ENCODE measurements at places on chromosomes 6 and 20.

- DNase-seq, result no peak
These were observed 129.3 kb upstream of the SLC24A3 start for GRCh38 chr20:19083136-19083621.

DNA sequence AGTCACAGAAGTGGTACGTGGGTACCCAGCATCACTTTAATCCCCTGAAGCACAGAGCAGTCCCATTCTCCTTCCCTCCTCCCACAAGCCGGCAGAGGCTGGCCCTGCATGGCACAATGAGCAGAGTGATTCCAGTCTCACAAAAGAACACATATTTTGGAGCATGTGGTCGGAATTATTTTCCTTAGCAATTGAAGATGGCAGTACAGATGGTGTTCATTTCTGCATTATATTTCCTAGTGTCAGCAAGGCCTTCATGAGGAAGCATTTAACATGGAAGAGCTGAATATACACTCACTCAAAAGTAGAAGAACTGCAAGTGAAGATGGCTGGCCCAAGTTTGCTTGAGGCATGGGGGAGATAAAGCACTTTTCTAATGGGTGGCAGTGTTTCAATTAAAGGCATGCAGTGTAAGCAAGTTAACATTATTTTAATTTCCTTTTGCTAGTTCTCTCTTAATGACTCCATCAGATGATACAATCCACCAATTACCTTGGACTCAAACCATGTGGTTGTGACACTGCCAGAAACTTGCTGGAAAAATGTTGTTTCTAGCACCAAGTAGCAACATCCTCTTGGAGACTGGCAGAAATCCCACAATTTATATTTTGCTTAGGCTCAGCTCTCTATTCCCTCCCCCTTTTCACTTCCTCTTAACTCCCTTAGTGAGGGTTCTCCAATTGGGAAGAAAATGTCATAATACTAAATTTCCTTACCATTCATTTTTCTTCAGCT is 74.4 kb downstream of the ARHGAP18 start:
- no peak for DNase-seq

- no peak for DNase-seq
These were observed 12.1 kb downstream of the RBCK1 start for GRCh38 chr20:420166-420620.

GRCh38 chr6:134374491-134375219 is 56.7 kb upstream of the SGK1 start:
- no peak for DNase-seq

GRCh38 chr6:166415833-166416347 is 33.1 kb upstream of the MPC1 start:
- DNase-seq, result no peak

DNA sequence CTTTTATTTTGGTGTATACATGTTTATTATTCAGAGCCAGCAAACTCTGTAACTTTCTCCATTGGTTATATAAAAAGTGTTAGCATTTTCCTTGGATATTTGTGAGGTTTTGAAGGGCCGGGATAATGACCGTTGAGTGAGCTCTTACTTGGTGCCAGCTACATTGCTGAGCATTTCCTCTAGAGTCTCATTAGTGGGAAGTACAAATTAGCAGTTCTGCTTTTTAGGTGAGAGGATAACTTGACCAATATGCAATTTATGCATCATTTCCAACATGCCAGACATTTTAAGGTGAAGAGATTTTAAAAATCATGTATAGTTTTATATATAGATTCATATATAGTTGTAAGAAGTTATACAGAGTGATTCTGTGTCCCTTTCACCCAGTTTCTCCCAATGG is 84.3 kb downstream of the CARMIL1 start:
- no peak for DNase-seq

GRCh38 chr20:37468886-37469285 is 52.2 kb upstream of the NNAT start:
- no peak for DNase-seq

DNA sequence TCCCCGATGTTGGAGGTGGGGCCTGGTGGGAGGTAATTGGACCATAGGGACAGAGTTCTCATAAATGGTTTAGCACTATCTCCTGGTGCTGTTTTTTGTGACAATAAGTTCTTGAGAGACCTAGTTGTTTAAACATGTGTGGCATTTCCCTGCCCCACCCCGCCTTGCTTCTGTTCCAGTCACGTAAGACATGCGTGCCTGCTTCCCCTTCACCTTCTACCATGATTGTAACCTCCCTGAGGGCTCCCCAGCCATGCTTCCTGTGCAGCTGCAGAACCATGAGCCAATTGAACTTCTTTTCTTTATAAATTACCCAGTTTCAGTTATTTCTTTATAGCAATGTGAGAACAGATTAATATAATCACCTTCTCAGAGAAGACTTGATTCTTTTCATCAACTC is 2.5 kb upstream of the RNF144B start:
- DNase-seq, result no peak

GRCh38 chr6:91804981-91805380 is 1218.1 kb upstream of the MAP3K7 start:
- DNase-seq, result no peak

DNA sequence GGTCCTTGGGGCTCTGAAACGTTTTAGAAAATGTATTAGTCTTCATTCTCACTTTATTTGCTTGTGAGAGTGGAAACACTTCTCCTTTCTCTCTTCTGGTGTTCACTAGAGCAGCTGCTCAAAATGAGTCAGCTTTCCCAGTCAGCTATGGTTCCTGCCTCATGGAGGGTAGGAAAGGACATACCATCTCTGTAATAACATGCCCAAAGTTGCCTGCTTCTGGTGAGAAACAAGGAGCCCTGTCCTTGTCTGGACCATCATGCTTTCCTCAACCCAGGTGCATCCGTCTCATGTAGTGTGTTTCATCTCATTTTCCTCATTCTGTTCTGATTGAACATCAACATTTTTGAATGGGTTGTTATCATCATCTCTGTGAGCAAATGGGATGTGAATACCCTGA is 17.1 kb upstream of the TINAG start:
- DNase-seq, result no peak

DNA sequence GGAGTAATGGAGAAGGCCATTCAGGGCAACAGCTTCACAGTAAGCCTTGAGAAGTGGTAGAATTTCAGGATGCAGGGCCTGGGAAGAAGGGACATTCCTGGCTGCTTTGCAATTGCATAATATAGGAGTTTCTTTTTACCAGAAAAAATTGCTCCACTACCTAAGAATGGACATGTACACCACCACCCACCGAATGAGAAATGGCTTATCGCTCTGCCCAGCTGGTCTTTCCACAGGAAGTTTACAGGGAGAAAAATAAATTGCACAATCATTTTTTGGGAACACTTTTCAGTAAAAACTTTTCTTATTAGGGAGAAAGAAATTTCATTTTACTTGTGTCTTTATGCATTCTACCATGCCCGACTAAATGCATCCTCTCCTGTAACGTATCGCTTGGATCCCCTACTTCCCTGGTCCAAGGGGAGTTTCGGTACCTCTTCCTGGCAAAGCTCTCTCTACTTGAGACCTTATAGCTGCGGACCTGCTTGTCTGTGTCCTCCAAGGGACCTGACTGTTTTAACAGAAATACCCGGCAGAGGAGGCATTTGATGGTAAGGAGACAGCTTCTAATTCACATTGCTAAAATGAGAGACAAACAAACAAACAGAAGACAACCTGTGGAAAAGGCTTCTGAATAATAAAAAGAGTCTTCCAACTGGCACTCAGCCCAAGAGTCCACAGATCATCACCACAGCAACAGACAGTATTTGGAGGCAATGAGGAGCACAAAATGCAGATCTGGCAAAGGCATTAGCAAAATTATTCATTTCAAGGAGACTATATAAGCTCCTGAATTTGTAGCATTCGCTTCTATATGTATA is 54.2 kb downstream of the MAP3K5 start:
- DNase-seq, result no peak

DNA sequence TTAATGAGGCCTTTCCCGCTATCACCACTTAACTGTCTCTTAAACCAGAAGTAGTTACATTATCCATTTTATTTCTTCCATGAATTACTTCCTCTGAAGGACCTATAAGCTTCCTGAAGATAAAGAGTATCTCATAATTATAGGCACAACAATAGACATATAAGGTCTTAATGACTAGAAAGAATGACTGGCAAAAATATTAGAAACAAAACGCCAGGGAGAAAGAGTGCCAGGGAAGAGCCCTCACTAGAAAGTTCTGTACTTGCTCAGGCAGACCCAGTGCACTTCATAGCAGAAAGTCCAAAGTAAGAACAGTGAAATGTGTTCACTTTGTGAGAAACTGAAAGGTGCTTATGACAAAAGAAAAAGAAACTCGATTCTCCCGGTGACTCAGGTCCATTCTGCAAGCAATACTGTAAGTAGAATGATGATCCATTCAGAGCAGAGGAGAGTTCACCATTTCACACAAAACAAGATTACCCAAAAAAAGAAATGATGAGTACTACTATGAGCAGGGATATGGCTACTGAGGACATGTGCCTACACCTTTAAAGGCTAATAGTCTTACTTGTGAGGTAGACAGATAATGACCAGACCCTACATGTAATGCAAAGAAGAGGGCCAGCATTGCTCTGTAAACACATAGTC is 5.5 kb downstream of the ZNF334 start:
- no peak for DNase-seq

DNA sequence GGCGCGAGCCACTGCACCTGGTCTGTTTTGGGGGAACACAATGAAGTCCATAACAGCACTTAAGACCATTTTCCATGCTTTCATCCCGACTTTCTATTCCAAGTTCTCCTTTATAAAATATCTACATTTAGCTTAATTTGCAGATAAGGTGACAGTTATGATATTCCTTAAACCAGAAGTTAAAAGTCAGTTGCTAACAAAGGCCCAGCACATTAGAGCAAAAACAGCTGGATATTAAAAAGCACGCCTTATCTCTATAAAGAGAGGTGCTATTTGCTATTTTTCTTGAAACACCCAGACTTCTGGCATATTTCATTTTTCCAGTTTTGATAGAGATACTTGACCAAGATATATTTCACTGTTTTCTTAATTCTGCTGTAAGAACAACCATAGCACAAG is 15.8 kb downstream of the OR2B2 start:
- DNase-seq, result no peak

- no peak for DNase-seq
These were observed 40.4 kb upstream of the RAB23 start for GRCh38 chr6:57262488-57262887.

GRCh38 chr6:138377844-138378243 is at the start of gene SMIM28:
SMIM28 (plus strand) TSS chr6:138377905; CDS start chr6:138378073, 168 bp downstream.
- DNase-seq, result no peak

- DNase-seq, result no peak
These were observed 109.0 kb upstream of the RIN2 start for GRCh38 chr20:19649041-19649440.

- DNase-seq, result no peak
These were observed 33.2 kb upstream of the MYB start for GRCh38 chr6:135147637-135148592.
